PC-3 (cell line): ENCODE measurements at places on chromosomes 4 and X.

GRCh38 chr4:141614878-141615586, 21.4 kb upstream of the IL15 start:
- DNase-seq: no peak

GRCh38 chr4:110188113-110188512, 10.3 kb downstream of the ELOVL6 start:
- DNase-seq: no peak

GRCh38 chr4:186200516-186200915, 9.1 kb downstream of the CYP4V2 start:
- no peak for DNase-seq

GRCh38 chr4:146148021-146148420, 27.5 kb upstream of the LSM6 start:
- no peak for DNase-seq

DNA sequence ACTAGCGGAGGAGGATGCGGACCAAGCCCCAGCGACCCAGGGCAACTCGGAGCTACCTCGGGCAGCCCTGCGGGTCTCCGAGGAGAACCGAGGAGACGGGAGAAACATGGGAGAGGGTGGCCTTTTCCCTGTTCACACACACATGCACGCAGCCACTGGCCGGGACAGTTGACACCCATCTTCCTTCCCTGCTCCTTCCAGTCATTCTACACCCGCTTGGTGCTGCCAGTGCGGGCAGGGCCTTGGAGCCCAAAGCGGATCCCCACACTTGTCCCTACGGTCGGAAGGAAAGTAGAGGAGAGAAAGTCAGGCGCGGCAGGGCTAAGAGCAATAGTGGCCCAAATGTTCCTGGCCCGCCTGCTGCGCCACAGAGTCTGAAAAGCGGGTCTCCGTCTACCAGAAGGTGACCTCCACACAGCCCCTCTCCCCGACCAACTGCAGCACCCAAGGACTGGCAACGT, 1.1 kb upstream of the PPP3CA start:
- peak; percentile 31 for DNase-seq

GRCh38 chr4:55242506-55242905, 103.5 kb upstream of the SRD5A3 start:
- no peak for DNase-seq

DNA sequence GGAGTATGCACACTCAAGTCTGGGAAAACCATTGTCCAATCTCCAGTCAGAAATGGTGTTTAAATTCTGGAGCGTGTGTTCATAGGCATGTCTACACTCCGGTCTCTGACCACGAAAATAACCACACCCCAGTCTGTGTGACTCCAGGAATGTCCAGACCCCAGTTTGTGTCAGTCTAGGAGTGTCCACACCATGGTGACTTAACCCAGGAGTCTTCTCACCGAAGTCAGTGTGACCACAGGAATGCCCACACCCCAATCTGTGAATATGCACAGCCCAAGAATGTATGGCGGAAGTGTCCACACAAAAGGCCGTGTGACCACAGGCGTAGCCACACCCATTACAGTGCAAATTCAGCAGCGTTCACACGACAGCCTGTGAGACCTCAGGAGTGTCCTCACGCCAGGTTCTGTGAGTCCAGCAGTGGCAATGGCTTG, 11.4 kb downstream of the FTSJ1 start:
- DNase-seq: peak; percentile 97

- DNase-seq: no peak
These were observed 31.0 kb upstream of the STX18 start for GRCh38 chr4:4572821-4573220.
